ENCODE measurements at places on chromosomes 12 and 14. TPM values are rescaled to one million over a fixed set of nuclear protein-coding genes. Genes with fewer than 3 reads are reported as not detected.

The CCDC38 gene
- not detected for total RNA-seq

The DTX1 gene
- total RNA-seq, result not detected

The EXOC3L4 gene
- total RNA-seq, result not detected

The SRP54 gene
- 108 TPM for total RNA-seq

The KLRD1 gene
- total RNA-seq, result under 0.01 TPM

All from nasal cavity respiratory epithelium epithelial cell of viscerocranial mucosa (primary cell).